ENCODE measurements at places on chromosomes 16 and 17.
A peak's percentile ranks its signal among the peaks of the same experiment; 100 is the strongest.

- DNase-seq = no peak
Measured at GRCh38 chr17:36485805-36486203, 677 bp upstream of the ZNHIT3 start.

GRCh38 chr17:39401412-39402243 lies at the start of gene FBXL20:
FBXL20 (minus strand) TSS chr17:39401626; CDS start chr17:39401402, 224 bp downstream.
- peak; percentile 94 for DNase-seq

GRCh38 chr17:38554430-38555350 lies 51.1 kb downstream of the SRCIN1 start:
- DNase-seq = no peak

DNA sequence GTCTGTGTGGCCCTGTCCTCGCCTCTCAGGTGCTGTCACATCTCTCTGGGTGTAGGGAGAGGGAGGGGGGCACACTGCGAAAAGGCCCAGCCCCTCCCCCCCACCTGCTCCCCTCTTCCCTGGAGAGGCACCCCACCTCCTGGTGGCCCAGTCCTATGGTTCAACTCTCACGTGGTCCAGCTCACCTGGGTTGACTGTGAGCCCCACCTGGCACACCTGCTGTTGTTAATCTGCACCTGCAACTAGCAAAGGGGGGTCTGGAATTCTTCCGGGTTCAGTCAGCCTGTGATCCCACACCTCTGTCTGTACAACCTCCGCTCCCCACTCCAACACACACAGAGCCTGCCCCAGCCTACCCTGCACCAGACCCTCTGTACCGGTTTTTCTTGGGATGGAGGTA lies 2.0 kb upstream of the SYNGR2 start:
- no peak for DNase-seq

- DNase-seq = no peak
Measured at GRCh38 chr17:78935419-78936323, 10.5 kb upstream of the TIMP2 start.

DNA sequence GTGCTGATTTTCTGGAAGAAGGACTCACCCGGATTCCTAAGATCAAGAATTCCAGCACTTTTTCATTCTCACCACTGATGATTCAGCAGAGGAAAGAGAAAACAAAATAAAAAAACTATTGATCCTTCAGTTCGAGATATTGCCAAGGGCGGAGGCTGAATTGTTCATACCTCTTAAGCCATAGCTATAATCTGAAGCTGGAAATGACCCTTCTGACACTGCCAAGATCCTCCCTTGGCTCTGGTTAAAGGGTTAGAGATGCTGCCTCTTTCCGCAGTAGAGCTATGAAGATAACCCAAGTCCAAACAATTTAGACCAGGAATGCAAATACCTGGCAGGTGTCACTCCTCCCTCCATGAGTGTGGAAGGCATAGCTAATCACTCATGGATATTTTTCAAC lies 73.0 kb downstream of the TMEM114 start:
- DNase-seq = no peak

DNA sequence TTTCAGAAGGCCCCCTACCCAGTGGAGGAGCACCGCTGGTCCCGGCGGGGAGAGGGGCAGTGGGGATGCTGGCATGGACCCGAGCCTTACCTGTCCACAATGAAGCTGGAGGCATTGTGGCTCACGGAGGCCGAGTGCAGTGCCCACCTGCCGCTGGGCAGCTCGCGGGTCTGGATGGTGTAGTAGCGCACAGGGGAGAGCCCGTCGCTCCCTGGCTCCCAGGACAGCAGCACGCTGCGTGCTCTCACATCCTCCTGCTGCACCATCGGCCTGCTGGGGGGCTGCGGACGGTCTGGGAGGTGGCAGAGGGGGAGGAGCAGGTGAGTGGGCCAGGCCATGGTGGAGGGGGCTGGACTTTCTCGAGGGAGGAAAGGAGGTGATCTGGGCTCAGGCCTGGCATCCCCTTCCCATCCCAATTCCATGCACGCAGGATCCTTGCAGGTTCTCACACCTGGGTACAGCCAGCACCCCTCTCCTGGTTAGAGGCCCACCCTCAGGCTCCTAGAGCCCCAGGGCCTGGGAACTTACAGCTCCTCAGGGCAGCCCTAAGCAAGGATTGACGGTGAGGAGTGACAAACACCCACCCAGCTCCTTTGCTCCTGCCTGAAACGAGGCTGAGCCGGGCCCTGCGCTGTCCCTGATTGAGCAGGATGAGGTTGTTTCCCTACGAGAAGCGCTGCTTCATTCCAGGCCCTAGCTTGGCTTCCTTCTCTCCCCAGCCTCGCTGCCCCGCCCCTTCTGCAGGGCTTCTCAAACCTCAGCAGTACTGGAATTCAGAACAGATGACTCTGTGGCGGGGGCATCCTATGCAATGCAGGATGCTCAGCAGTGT lies 76.2 kb upstream of the CDC42EP4 start:
- DNase-seq = no peak

DNA sequence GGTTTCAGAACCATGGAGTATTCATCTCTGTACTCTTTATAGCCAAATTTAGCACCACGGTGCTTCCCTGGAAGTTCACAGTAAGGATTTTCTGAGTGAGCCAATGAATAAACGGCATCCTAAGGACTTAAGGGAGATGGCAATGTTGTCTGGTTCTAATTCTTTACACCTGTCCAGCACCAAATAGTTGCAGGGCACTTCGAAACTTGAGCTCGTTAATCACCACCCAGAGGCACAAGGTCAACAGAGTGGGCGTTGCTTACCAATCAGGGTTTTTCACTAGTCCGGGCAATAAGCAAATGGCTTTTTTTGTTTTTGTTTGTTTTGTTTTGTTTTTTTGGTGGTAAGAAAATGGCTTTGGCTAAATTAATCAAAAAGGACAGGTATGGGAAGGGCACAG lies 28.2 kb upstream of the TMEM220 start:
- DNase-seq = no peak

DNA sequence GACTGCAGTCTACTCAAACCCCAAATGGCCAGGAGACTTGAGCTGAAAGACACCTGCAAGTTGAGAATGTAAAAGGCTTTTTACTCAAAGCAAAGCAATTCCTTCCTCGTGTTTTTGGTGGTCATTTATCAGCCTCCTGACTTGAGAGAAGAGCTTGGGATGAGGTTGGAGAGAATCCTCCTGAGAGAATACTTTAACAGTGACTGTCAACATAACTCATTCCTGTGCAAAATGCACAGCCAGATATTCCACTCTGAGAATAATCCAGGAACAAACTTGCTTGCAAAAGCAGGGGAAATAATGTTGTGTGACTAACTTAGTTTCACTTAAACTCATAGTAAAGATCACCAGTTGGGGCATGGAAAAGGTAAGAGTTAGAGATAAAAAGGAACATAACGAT lies 53.4 kb downstream of the SNTB2 start:
- DNase-seq = no peak

DNA sequence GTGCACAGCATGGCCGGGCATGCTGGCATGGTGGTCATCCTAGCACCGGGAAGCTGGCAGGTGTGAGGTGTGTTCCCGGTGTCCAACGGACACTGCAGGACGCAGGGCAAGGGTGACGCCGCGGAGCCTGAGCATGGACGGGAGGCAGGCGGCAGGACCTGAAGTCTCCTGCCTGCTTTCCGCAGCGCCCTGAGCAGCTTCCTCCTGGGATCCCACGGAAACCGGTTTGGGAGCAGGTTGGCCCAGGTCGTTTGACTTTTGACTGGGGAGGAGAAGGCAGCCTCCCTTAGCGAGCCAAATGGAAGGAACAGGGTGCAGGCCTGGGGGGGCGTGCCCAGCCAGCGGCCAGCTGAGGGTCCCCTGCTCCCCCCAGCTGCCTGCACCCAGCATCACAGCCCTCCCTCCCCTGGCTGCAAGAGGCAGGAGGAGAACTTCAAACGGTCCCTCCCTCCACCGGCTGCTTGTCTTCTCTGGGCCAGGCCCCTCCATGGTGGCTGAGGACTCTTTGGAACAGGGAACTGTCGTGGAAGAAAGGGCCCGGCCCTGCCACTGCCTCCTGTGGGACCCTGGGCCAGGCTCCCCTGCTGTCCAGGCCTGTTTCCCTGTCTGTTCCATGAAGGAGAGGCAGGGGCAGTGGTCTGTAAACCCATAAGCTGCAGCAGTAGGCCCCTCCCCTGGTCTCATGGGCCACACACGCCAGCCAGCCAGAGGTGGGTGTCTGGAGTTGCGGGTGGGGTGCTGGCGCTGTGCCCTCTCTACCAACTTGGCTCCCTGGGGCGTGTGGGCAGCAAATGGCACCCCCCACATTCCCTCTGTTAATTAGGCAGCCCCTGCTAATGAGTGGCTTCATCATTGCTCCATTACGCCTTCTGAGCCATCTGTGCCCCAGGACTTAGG lies 7.8 kb upstream of the ADGRG1 start:
- no peak for DNase-seq

GRCh38 chr17:35844547-35844946 lies 24.1 kb downstream of the HEATR9 start:
- no peak for DNase-seq

GRCh38 chr16:83717814-83718213 lies 90.0 kb upstream of the HSBP1 start:
- no peak for DNase-seq

GRCh38 chr16:86965840-86966550 lies 351.2 kb downstream of the C16orf95 start:
- no peak for DNase-seq

GRCh38 chr17:81228834-81229665 lies 6.3 kb upstream of the CEP131 start:
- DNase-seq = no peak

- DNase-seq = no peak
Measured at GRCh38 chr17:51814521-51814920, 344.0 kb downstream of the CA10 start.

DNA sequence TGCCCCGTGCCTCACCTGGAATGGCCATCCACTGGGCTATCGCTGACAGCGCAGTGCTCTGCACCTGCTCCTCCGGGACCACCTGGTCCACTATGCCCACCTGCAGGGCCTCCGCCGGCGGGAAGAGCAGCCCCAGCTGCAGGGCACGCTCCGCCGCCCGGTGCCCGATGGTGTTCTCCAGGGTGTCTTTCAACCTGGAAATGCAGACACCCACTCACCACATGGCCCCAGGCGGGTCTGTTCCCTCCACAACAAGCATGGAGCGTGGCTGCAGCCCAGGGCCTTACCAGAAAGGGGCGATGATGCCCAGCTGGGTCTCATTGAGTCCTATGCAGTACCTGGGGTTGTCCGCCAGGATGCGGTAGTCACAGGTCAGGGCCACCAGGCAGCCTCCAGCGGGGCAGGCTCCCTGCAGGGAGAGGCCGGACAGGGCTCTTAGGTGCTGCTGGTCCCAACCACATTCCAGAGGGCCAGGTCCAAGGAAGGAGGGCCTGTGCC lies 6.8 kb downstream of the DNASE1L2 start:
- DNase-seq = no peak

DNA sequence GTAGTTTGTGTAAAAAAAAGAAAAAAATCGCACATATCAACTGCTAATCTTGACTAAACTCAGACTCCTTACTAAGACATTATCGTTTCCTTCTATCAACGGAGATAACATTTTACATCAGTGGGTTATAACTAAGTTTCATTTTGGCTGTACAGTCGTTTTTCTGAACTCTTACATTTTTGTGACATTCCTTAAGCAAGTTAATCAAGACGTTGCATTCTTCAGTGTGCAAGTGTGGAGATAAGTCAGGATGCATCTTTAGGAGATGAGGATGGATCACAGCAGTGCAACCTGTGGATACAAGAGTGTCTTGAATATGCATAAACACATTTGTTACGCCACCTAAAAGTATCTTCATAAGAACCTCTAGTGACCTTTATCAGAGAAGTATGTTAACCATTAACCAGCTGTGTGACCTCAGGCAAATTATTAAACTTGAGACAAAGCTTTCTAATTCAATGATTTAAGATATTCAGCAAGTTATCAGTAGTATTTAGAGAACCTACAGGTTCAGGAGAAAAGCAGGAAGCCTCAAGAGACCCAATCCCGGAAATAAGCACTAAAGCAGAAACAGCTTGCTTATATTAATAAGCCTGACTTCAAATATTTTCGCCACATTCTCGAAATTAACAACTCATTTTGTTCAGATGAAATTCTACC lies 9.4 kb downstream of the CMC2 start:
- no peak for DNase-seq

Measured in CD4-positive, alpha-beta T cell treated with Interleukin-2 at 100 ng/mL for 4 hours (primary cell).